ENCODE measurements at places on chromosomes 16 and 17. TPM values are rescaled to one million over a fixed set of nuclear protein-coding genes. Genes with fewer than 3 reads are reported as not detected.

The MRPL28 gene
- 106 TPM for total RNA-seq

- H3K4me3 ChIP-seq, result no peak overlapping the region
- H3K27me3 ChIP-seq, result no peaks in the 10 kb centered on the region
- peak overlapping the region; percentile 89 for H3K27ac ChIP-seq
- DNase-seq, result no peak
- H3K4me1 ChIP-seq, result peaks cover 5% of the 10 kb centered on the region
Observed at GRCh38 chr16:11726008-11726407, 16.6 kb downstream of the TXNDC11 start.

- no peaks in the 10 kb centered on the region for H3K36me3 ChIP-seq
- DNase-seq, result peak; percentile 18
- no peaks in the 10 kb centered on the region for H3K27me3 ChIP-seq
- no peaks in the 10 kb centered on the region for H3K4me1 ChIP-seq
Observed at GRCh38 chr16:14196011-14196410, 124.9 kb downstream of the MRTFB start.

DNA sequence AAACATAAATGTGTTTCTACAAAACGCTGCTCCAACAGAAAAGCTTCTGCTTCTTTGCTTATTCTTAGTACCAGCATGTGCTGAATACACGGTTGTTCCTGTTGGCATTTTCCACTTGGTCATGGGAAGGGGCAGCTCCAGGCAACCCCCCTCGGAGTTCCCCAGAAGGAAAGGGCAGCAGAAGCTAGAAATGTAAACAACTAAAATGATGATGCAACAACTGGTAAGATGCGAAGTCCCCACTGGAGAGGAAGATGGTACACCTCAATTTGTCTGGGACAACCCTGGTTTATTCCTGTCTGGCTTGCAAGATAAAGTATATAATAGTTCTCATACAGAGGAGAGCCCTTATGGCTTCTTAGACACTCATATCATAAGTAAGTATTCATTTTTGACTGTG lies 9.2 kb upstream of the CCL13 start:
- no peak overlapping the region for H3K27ac ChIP-seq
- H3K4me1 ChIP-seq, result no peaks in the 10 kb centered on the region
- H3K4me3 ChIP-seq, result no peak overlapping the region
- no peak for DNase-seq
- no peaks in the 10 kb centered on the region for H3K27me3 ChIP-seq

The NT5C gene
- total RNA-seq, result 23.1 TPM

- DNase-seq, result no peak
- peaks cover 2% of the 10 kb centered on the region for H3K36me3 ChIP-seq
Observed at GRCh38 chr17:37017404-37017803, 68.7 kb downstream of the AATF start.

- DNase-seq, result no peak
- H3K36me3 ChIP-seq, result no peaks in the 10 kb centered on the region
- H3K4me3 ChIP-seq, result no peak overlapping the region
- no peaks in the 10 kb centered on the region for H3K27me3 ChIP-seq
- H3K27ac ChIP-seq, result no peak overlapping the region
Observed at GRCh38 chr17:29905086-29905878, 24.7 kb downstream of the SSH2 start.

- peaks cover 3% of the 10 kb centered on the region for H3K27me3 ChIP-seq
- DNase-seq, result no peak
- no peak overlapping the region for H3K4me3 ChIP-seq
- H3K36me3 ChIP-seq, result no peaks in the 10 kb centered on the region
Observed at GRCh38 chr16:49623501-49624266, 232.2 kb downstream of the ZNF423 start.

The METRN gene
- total RNA-seq, result 8.6 TPM

DNA sequence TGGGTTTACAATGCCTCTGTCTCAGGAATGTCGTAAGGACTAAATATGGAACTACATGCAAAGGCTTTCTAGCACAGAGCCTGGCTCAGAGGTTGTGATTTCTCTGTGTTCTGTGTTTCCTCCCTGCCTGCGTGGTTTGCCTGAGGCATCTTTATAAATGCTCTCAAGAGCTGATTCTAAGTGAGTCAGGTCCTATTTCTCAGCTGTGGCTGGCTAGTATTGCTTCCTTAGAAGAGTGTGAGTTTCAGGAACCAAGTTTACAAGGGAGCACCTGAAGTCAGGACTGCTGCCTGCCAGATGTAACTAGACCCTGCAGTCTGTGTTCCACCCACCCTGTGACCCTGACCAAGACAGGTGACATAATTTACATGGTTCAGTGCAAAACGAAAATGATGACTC lies 8.0 kb upstream of the CCL1 start:
- peak; percentile 12 for DNase-seq
- no peak overlapping the region for H3K4me3 ChIP-seq
- no peak overlapping the region for H3K27ac ChIP-seq
- H3K36me3 ChIP-seq, result no peaks in the 10 kb centered on the region

The CDH3 gene
- not detected for total RNA-seq

DNA sequence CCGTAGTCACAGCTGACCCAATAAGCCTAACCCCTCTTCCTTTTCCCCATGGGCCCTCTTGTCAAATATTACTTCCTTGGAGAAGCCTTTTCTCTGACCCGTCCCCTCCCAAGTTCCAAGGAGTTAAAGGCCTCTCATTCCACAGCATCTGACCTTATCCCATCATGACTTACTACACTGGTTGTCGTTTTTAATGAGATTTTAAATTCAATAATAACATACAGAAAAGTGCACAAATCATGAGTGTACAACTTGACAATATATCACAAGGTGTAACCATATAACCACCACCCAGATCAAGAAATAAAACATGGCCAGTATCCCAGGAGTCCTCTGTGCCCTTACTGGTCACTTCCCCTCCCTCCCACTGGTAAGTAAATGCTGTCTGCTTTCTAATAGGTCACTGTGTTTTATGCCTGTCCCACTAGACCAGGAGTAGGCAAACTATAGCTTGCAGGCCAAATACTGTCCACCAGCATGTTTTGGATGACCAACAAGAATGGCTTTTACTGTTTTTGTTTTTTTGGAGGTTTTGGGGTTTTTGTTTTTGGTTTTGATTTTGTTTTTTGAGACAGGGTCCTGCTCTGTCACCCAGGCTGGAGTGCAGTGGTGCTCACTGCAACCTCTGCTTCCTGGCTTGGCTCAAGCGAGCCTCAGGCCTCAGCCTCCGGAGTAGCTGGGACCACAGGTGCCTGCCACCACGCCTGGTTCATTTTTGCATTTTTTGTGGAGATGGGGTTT lies 1.2 kb upstream of the FDXR start:
- H3K4me3 ChIP-seq, result peak overlapping the region; percentile 73
- peaks cover 11% of the 10 kb centered on the region for H3K4me1 ChIP-seq
- peaks cover 6% of the 10 kb centered on the region for H3K27me3 ChIP-seq
- H3K27ac ChIP-seq, result no peak overlapping the region

DNA sequence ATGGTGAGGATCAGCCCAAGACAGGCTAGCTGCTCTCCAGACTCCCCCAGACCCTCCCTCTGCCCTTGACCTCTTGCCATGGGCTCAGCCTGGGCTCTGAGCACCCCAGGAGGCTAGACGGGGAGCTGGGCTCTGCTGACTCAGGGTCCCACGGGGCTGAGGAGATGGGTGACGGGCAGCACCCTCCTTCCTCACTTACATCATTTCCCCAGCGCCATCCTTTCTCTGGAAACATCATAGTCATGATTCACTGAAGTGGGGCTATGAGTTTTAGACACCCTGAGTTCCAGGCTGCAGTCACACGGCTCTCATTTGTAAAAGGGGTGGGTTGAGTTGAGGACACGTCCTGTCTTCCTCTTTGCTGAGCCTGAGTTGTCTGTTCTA lies 3.0 kb upstream of the ITGAX start:
- no peaks in the 10 kb centered on the region for H3K27me3 ChIP-seq
- H3K4me1 ChIP-seq, result no peaks in the 10 kb centered on the region
- H3K4me3 ChIP-seq, result no peak overlapping the region
- H3K27ac ChIP-seq, result no peak overlapping the region
- DNase-seq, result no peak
- H3K36me3 ChIP-seq, result no peaks in the 10 kb centered on the region

The RPH3AL gene
- 1.8 TPM for total RNA-seq

- H3K36me3 ChIP-seq, result no peaks in the 10 kb centered on the region
- no peaks in the 10 kb centered on the region for H3K4me1 ChIP-seq
- H3K27me3 ChIP-seq, result no peaks in the 10 kb centered on the region
- no peak overlapping the region for H3K4me3 ChIP-seq
- no peak for DNase-seq
Observed at GRCh38 chr16:23278031-23278430, 24.1 kb upstream of the SCNN1B start.

The MT1H gene
- total RNA-seq, result not detected

The DCTPP1 gene
- 24.9 TPM for total RNA-seq

- H3K27ac ChIP-seq, result no peak overlapping the region
- DNase-seq, result no peak
Observed at GRCh38 chr17:16328997-16329396, 24.3 kb downstream of the CENPV start.

DNA sequence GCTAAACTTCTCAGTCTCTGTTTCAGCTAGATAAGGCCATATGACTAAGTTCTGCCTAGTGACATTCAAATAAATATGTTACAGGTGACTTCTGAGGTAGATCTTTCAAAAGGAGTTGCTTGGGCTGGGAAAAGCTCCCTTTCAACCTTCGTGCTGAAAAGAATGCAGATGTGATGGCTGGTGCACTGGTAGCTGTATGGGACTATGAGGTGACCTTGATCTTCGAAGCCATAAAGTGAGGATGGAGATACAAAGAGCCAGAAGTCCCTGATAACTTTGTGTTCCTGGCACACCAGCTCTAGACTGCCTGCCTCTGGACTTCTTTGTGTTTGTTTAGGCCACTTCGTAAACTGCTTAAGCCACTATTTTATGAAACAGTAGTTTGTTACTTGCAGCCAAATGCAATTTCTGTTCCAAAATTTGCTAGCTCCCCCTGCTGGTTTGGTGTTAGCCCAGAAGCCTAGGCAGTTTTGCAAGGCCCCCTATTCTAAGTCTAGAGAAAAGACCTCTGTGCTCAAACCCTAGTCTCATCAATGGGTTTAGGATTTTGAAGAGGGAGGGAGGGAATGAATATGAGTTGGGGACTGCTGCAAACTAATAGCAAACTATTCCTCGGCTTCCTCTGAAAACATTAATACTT lies 23.3 kb upstream of the ERCC4 start:
- H3K36me3 ChIP-seq, result no peaks in the 10 kb centered on the region
- H3K4me1 ChIP-seq, result no peaks in the 10 kb centered on the region
- no peaks in the 10 kb centered on the region for H3K27me3 ChIP-seq
- H3K4me3 ChIP-seq, result no peak overlapping the region
- H3K27ac ChIP-seq, result no peak overlapping the region

DNA sequence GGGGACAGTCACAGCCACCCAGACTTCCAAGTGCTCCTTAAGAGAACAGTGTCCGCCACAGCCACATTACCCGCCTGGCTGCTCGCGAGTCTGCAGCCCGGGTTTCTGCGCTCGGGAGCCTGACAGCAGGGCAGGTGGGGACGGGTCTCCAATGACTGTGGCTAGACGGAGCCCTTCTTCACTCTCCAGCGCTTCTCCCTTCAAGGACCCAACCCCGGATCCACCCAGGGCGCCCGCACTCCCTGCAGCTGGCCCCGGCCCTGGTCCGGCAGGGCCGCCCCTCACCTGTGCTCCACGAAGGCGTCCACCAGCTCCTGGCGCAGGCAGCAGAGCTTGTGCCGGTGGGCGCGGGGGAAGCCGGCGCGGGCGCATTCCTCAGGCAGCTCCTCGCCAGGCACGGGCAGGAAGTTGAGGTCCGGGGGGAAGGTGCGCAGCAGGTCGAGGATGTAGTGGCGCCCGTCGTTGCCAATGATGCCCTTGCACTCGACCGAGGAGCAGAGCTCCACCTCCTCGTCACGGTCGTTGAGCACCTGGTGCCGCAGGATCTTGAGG lies 13.9 kb downstream of the CLUH start:
- H3K4me3 ChIP-seq, result no peak overlapping the region
- no peaks in the 10 kb centered on the region for H3K27me3 ChIP-seq
- DNase-seq, result no peak
- H3K27ac ChIP-seq, result no peak overlapping the region
